ENCODE measurements at places on chromosomes 13 and 19. TPM values are rescaled to one million over a fixed set of nuclear protein-coding genes. Genes with fewer than 3 reads are reported as not detected.

DNA sequence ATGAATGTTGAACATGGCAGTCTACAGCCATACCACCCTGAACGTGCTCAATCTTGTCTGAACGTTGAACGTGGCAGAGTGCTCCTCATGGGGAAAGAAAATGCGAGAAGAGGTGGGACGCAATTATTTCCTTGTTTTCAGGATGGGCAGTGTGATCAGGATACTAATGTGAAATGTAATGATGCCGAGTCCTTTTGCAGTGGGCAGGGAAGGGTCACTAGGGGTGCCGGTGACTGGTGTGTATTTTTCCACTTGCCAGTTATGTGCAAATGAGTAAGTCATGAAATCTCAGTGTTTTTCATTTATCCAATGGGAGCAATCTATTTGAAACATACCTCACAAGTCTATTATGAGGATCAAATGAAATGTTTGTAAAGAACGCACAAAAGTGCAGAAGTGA, 84.8 kb downstream of the LNX2 start:
- no peak overlapping the region for H3K27ac ChIP-seq
- no peak overlapping the region for H3K4me3 ChIP-seq
- no peaks in the 10 kb centered on the region for H3K36me3 ChIP-seq
- no peaks in the 10 kb centered on the region for H3K27me3 ChIP-seq

DNA sequence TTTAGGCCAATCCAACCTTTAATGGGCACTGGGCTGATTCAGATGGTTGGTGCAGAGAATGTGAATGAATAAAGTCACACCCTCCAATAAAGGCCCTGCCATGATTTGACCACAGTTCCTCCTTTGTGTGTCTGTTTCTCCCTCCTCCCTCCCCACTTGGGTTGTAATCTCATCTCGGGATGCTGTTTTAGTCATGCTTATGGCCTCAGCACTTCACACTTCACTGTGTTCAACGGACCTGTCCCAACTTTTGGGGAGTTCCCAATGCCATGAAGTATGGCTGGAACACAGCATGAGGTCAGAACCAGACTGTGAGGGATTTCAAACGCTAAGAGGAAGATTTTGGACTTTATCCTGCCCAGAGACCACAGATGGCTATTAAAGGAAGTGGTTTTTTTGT, 5.6 kb upstream of the RAB8A start:
- no peak for DNase-seq
- H3K27me3 ChIP-seq = no peaks in the 10 kb centered on the region
- no peak overlapping the region for H3K4me3 ChIP-seq
- no peak overlapping the region for H3K27ac ChIP-seq
- peaks cover 13% of the 10 kb centered on the region for H3K4me1 ChIP-seq

The KCNN4 gene
- not detected for total RNA-seq

GRCh38 chr19:40586611-40587010, 9.9 kb downstream of the SHKBP1 start:
- H3K4me1 ChIP-seq = no peaks in the 10 kb centered on the region
- H3K27me3 ChIP-seq = no peaks in the 10 kb centered on the region
- H3K36me3 ChIP-seq = no peaks in the 10 kb centered on the region
- no peak overlapping the region for H3K4me3 ChIP-seq

DNA sequence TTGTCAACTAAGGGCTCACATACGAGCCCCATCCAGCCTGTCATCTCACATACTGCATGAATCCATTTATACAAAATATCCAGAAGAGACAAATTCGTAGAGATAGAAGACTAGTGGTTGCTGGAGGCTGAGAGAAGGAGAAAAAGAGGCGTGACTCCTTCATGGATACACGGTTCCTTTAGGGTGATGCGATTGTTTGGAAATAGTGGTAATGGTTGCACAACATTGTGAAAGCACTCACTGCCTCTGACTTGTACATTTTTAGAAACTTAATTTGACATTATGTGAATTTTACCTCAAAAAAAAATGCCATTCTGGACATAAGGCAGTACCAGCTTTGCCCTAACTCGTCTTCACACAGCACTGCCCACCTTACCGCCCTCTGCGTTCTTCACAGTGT, 27.3 kb downstream of the IGFL1 start:
- no peak for DNase-seq
- H3K4me3 ChIP-seq = no peak overlapping the region
- no peaks in the 10 kb centered on the region for H3K36me3 ChIP-seq
- peaks cover 13% of the 10 kb centered on the region for H3K27me3 ChIP-seq
- no peak overlapping the region for H3K27ac ChIP-seq
- H3K4me1 ChIP-seq = no peaks in the 10 kb centered on the region

- H3K27me3 ChIP-seq = no peaks in the 10 kb centered on the region
- H3K4me3 ChIP-seq = peak overlapping the region; percentile 18
- no peak overlapping the region for H3K27ac ChIP-seq
- H3K36me3 ChIP-seq = no peaks in the 10 kb centered on the region
- H3K4me1 ChIP-seq = peaks cover 29% of the 10 kb centered on the region
- peak; percentile 68 for DNase-seq
Observed at GRCh38 chr19:11535792-11536595, 2.7 kb upstream of the CNN1 start.

The ATP1A3 gene
- total RNA-seq = 0.04 TPM

DNA sequence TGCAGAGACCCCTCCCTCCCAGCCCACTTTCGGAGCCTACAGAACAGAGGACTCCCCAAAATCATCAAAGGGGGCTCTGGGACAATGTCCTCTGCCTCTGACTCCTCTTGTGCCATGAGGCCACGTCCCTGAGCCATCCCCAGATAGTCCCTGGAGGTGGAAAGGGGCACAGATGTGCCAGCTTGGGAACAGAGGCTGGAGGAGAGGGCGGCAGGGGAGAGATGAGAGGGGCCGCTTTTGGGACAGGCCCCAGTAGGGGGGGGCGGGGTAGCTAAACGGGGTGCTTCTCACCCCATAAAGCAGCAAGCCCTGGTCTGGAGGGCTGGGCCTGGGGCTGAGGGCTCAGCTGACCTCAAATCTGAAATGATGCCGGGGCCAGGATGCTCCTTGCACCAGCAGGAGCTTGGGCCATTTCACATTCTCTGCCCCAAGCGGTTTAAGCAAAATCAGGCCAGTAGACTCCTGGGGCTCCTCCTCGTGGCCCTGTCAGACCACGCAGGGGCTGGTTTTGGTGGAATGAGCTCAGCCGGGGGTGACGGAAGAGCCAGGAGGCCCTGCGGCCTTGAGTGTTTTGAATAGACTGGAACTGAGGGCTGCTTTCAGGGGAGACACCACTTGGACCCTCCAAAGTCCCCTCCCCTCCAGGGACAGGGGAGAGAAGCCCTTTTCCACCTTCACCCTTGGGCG, 27.1 kb downstream of the ONECUT3 start:
- H3K27ac ChIP-seq = no peak overlapping the region
- peak; percentile 33 for DNase-seq
- no peak overlapping the region for H3K4me3 ChIP-seq
- H3K4me1 ChIP-seq = peaks cover 8% of the 10 kb centered on the region
- H3K27me3 ChIP-seq = peaks cover 20% of the 10 kb centered on the region
- H3K36me3 ChIP-seq = no peaks in the 10 kb centered on the region

GRCh38 chr19:39372941-39373340, 18.0 kb downstream of the PAF1 start:
- H3K4me1 ChIP-seq = peaks cover 13% of the 10 kb centered on the region
- H3K27ac ChIP-seq = no peak overlapping the region
- H3K27me3 ChIP-seq = no peaks in the 10 kb centered on the region

- no peaks in the 10 kb centered on the region for H3K36me3 ChIP-seq
- H3K27ac ChIP-seq = no peak overlapping the region
- DNase-seq = no peak
- no peaks in the 10 kb centered on the region for H3K4me1 ChIP-seq
Observed at GRCh38 chr13:61695147-61695546, 279.5 kb upstream of the PCDH20 start.

The DMKN gene
- total RNA-seq = 57.1 TPM

DNA sequence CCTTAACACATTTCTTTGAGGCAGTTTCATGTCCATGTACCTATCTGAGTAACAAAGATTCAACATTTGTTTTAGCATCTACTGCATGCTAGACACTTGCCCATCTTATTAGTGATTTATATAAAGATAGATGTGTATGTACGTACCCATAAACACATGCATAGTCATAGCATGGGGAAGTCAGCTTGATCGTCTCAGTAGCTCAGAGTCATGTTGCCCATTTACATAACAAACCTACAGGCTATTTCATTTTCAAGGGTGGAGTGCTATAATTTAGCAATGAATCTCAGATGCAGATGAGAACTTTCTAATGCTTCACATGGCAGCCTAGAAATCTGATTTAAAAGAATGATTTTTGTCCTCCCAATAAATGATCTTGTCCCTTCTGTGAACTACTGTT, 23.5 kb downstream of the FLT1 start:
- H3K4me1 ChIP-seq = no peaks in the 10 kb centered on the region
- no peak overlapping the region for H3K27ac ChIP-seq
- no peaks in the 10 kb centered on the region for H3K27me3 ChIP-seq
- no peak for DNase-seq
- H3K36me3 ChIP-seq = no peaks in the 10 kb centered on the region

DNA sequence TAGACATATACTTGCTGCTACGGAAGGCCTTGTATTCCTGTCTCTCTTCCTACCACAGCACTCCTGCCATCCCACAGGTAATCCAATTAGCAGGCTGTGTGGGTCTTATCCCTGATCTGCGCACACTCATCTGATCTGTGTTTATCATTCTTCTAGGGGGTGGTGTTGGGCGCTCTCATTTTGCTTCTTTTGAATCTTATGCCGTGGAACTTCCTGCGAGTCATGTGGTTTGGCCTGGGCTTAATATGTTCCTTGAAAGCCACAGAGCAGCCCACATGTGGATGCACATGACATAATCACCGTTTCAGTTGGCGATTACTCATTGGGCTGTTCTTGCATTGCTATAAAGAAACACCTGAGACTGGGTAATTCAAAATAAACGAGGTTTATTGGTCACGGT, 7.5 kb downstream of the RASA3 start:
- H3K27ac ChIP-seq = no peak overlapping the region
- H3K36me3 ChIP-seq = no peaks in the 10 kb centered on the region
- peaks cover 12% of the 10 kb centered on the region for H3K27me3 ChIP-seq
- peaks cover 8% of the 10 kb centered on the region for H3K4me1 ChIP-seq
- H3K4me3 ChIP-seq = no peak overlapping the region
- DNase-seq = no peak
